ENCODE measurements at places on chromosomes 12 and 14. TPM values are rescaled to one million over a fixed set of nuclear protein-coding genes. Genes with fewer than 3 reads are reported as not detected.

DNA sequence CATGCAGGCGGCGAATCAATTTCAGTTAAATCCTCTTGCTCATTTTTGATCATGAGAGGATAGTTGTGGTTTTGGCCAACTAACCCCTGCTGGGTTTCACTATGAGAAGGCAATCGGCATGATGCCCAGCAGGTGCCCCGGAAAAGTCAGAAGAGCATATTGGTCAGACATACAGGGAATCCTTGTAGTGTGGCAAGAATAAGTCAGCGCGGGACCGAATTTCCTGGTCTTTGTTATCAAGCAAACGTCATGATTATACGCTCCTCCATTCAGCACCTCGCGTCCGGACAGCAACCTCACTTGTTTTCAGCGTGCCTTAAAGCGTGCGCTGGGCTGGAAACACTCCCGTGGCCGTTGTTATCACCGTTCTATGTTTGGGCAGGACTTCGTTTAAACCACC lies 1.8 kb downstream of the TBC1D30 start:
- peaks cover 22% of the 10 kb centered on the region for H3K4me1 ChIP-seq
- H3K27me3 ChIP-seq = peaks cover 45% of the 10 kb centered on the region
- DNase-seq = no peak
- peak overlapping the region; percentile 38 for H3K4me3 ChIP-seq

GRCh38 chr12:39886106-39886505 lies 219.8 kb downstream of the SLC2A13 start:
- H3K36me3 ChIP-seq = no peaks in the 10 kb centered on the region
- H3K27ac ChIP-seq = no peak overlapping the region
- no peak overlapping the region for H3K4me3 ChIP-seq
- DNase-seq = no peak

LRRK2 gene
- 0.35 TPM for total RNA-seq

- no peak overlapping the region for H3K4me3 ChIP-seq
- no peak for DNase-seq
- peaks cover 24% of the 10 kb centered on the region for H3K27me3 ChIP-seq
- H3K36me3 ChIP-seq = no peaks in the 10 kb centered on the region
- H3K27ac ChIP-seq = no peak overlapping the region
- H3K4me1 ChIP-seq = no peaks in the 10 kb centered on the region
Observed at GRCh38 chr12:98948343-98948949, 303.4 kb downstream of the APAF1 start.

GDF3 gene
- not detected for total RNA-seq

SALL2 gene
- 13.1 TPM for total RNA-seq

DNA sequence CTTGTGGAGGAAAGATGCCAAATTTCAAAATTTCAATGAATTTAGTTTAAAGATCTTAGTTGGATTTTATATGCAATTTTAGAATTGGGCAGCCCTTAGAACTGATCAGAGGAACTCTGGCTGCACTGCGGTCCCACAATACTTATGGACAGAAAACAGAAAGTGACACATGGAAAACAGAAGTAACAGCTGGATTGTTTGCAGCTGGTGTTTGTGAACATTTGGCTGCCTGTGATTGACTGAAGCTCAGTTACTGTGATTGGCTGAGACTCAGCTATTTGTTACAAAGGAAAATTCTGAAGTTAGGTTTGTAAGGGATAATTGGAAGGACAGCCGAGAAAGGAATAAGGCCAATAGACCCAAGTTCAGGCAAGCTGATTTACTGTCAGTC lies 10.0 kb upstream of the KRT86 start:
- peaks cover 2% of the 10 kb centered on the region for H3K36me3 ChIP-seq
- DNase-seq = no peak
- H3K27me3 ChIP-seq = peaks cover 2% of the 10 kb centered on the region
- H3K27ac ChIP-seq = no peak overlapping the region

DNA sequence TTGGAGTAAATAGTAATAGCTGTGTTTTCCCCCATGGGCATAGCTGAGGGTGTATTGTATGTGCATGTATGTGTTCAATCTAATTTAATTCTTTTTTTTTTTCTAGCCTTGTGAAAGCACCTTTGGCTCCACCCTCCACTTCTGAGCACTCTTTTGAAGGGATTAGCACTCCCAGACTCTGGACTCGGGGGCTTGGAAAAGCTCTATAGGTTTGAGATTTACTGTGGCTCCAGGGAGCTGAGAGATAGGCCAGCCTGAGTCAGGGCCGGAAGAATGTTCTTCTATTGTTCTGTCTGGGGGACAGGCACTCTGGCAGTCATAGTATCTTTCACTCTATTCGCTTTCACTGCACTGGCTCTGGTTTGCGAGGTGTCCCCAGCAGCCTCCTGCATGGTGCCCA lies 540.0 kb upstream of the TBX3 start:
- peaks cover 12% of the 10 kb centered on the region for H3K4me1 ChIP-seq
- H3K27ac ChIP-seq = no peak overlapping the region
- no peaks in the 10 kb centered on the region for H3K27me3 ChIP-seq
- no peaks in the 10 kb centered on the region for H3K36me3 ChIP-seq
- DNase-seq = no peak

- no peak overlapping the region for H3K27ac ChIP-seq
- H3K4me1 ChIP-seq = no peaks in the 10 kb centered on the region
- no peak overlapping the region for H3K4me3 ChIP-seq
- no peaks in the 10 kb centered on the region for H3K36me3 ChIP-seq
- H3K27me3 ChIP-seq = no peaks in the 10 kb centered on the region
Observed at GRCh38 chr12:43883748-43884147, 47.9 kb downstream of the TMEM117 start.

JPH4 gene
- not detected for total RNA-seq

GRCh38 chr12:101372431-101372830 lies 35.1 kb downstream of the ARL1 start:
- no peak for DNase-seq
- H3K27ac ChIP-seq = no peak overlapping the region
- peaks cover 30% of the 10 kb centered on the region for H3K36me3 ChIP-seq
- no peak overlapping the region for H3K4me3 ChIP-seq
- H3K27me3 ChIP-seq = no peaks in the 10 kb centered on the region

- peaks cover 51% of the 10 kb centered on the region for H3K4me1 ChIP-seq
- no peaks in the 10 kb centered on the region for H3K27me3 ChIP-seq
- DNase-seq = no peak
Observed at GRCh38 chr14:22311636-22312035, 277.4 kb downstream of the DAD1 start.

CYP27B1 gene
- 3.2 TPM for total RNA-seq

DNA sequence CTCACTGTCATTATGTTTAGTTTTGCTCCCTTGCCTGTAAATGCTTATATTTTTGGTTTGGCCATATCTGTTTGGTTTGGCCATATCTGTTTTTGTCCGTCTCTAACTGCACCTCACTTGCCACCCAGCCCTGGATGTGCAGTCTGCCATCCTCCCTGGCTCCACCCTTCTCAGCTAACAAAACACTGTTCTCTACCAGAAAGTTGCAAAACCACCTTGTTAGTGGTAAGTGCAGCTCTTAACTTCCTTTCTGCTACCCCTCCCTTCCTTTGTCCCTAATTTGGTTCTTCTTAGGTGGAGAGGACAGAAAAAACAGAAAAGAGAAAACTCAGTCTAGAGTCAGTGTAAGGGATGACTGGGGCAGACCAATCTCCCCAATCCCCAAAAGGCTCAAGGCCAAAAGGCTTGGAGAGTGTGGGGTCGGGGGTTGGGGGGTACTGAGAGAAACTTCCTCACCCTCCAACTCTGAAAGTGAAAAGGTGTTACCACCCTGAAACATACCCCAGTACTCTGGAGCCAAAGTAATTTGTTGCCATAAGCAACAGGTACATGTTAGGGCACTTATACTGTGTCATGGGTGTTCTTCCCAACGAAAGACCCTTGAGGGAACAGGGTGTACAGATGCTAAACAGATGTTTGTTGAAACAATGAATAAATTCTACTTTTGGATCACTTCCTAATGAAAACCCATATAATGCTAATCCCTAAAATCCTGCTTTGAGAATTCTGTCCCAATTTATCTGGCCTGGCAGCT lies 5.0 kb downstream of the BIN2 start:
- peaks cover 2% of the 10 kb centered on the region for H3K4me1 ChIP-seq
- DNase-seq = no peak
- H3K36me3 ChIP-seq = no peaks in the 10 kb centered on the region
- H3K27me3 ChIP-seq = no peaks in the 10 kb centered on the region
- H3K27ac ChIP-seq = no peak overlapping the region

GRCh38 chr12:66109056-66109455 lies 21.5 kb downstream of the LLPH start:
- H3K4me1 ChIP-seq = peaks cover 7% of the 10 kb centered on the region
- no peak overlapping the region for H3K4me3 ChIP-seq
- no peak overlapping the region for H3K27ac ChIP-seq
- H3K27me3 ChIP-seq = no peaks in the 10 kb centered on the region
- H3K36me3 ChIP-seq = no peaks in the 10 kb centered on the region

DNA sequence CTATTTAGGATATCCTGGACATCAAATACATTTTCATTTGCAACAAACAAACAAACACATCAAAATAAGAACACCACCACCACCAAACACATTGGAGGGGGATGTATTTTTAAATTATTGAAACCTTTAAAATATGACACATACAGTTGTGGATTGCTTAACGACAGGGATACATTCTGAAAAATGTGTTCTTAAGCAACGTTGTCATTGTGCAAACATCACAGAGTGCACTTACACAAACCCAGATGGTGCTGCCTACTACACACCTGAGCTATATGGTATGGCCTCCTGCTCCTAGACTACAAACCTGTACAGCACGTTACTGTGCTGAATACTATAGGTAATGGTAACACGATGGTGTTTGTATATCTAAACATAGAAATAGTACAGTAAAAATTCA lies 19.4 kb downstream of the PYGL start:
- H3K4me1 ChIP-seq = peaks cover 20% of the 10 kb centered on the region
- peaks cover 37% of the 10 kb centered on the region for H3K36me3 ChIP-seq
- H3K4me3 ChIP-seq = no peak overlapping the region
- no peak overlapping the region for H3K27ac ChIP-seq
- H3K27me3 ChIP-seq = no peaks in the 10 kb centered on the region

PARPBP gene
- total RNA-seq = 3.8 TPM

SYNE3 gene
- total RNA-seq = 21.4 TPM

DNA sequence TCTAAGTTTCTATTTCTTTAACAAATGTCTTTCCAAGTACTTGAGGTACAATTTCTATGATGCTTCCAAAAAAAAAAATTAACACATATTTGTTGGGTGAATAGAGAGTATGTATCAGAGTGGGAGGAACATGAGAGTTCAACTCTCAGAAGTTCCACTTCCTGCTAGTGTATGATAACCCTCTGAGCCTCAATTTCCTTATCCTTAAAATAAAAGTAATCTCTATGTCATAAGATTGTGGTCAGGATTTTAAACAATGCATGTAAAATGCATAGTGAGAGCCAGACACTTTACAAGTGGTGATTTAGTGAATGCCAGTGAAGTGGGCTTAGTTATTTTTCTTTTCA lies 270.3 kb upstream of the AMIGO2 start:
- no peaks in the 10 kb centered on the region for H3K36me3 ChIP-seq
- no peak overlapping the region for H3K4me3 ChIP-seq
- H3K27ac ChIP-seq = no peak overlapping the region
- H3K4me1 ChIP-seq = no peaks in the 10 kb centered on the region

All from chondrocyte (in vitro differentiated cells).